Glomerular endothelial cell (primary cell): ENCODE measurements at places on chromosomes 2 and 18. TPM values are rescaled to one million over a fixed set of nuclear protein-coding genes. Genes with fewer than 3 reads are reported as not detected.

CDK5R2 gene
- not detected in 2 replicates for total RNA-seq

DNA sequence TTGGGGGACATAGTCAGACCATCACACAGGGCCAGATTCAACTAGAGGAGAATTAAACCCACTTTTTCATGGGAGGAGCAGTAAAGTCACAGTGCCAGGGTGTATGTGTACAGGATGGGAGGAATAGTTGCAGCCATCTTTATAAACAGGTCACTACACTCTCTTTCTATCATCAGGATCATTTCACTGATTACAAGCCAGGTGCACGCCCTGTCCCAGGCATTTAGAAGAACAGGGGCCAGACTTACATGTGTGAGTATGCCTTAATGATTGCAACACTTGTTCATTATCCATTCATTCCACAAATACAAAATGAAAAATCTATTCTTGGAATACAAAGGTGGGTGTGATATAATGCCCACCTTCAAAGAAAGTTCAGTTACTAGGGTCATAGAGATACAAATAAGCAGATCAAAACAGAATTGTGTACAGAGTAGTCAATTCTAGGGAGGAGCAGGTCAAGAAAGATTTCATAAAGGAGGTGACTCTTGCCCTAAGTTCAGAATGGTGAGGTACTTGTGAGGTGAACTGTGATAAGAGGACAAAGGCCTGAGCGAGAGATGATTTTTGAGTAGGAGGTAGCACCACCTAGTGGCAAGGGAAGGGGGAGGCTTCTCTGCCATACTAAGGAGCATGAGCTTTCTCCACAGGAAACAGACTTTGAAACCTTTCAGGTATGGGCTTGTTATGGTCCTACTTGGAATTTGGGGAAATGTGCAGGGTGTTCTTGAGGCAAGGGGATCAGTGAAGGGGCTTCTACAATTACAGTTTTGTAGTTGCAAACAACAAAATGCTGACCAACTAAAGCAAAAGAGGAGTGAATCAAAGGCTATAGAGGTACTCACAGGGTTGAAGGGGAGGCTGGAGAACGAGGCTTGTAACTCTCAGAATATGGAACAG lies 156.3 kb downstream of the SUCLG1 start:
- DNase-seq: peak; percentile 7

GRCh38 chr2:160039166-160039903 lies 23.1 kb downstream of the PLA2R1 start:
- DNase-seq: peak; percentile 85

- no peak for DNase-seq
Observed at GRCh38 chr2:26584191-26584590, 57.0 kb downstream of the CIB4 start.

HAUS1 gene
- total RNA-seq: 46.8 and 83.5 TPM in 2 replicates

CCDC74A gene
- total RNA-seq: 19.8 and 27.8 TPM in 2 replicates

- DNase-seq: no peak
Observed at GRCh38 chr2:196653843-196654242, 14.3 kb downstream of the CCDC150 start.

DTYMK gene
- 26.3 and 33.4 TPM in 2 replicates for total RNA-seq

WDR12 gene
- total RNA-seq: 15.2 and 22.9 TPM in 2 replicates

DNA sequence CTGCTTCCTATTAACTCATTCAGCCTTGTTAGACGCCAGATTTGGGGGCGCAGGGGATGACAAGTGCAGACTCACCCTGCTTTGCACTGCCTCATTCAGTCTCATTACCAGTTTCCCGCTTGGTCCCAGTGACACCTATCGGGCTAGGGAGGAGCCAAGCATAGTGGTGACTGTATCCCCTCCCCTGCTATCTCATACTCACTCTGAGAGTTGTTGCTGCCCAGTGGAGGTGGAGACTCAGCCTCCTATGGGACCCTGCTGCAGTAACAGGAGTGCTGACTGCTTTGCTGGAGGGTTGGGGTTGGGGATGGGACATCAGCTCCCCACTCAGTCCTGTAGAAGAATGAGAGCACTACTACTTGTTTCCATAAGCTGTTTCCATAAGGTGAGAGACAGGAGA lies 21.3 kb upstream of the PIK3C3 start:
- no peak for DNase-seq

DNA sequence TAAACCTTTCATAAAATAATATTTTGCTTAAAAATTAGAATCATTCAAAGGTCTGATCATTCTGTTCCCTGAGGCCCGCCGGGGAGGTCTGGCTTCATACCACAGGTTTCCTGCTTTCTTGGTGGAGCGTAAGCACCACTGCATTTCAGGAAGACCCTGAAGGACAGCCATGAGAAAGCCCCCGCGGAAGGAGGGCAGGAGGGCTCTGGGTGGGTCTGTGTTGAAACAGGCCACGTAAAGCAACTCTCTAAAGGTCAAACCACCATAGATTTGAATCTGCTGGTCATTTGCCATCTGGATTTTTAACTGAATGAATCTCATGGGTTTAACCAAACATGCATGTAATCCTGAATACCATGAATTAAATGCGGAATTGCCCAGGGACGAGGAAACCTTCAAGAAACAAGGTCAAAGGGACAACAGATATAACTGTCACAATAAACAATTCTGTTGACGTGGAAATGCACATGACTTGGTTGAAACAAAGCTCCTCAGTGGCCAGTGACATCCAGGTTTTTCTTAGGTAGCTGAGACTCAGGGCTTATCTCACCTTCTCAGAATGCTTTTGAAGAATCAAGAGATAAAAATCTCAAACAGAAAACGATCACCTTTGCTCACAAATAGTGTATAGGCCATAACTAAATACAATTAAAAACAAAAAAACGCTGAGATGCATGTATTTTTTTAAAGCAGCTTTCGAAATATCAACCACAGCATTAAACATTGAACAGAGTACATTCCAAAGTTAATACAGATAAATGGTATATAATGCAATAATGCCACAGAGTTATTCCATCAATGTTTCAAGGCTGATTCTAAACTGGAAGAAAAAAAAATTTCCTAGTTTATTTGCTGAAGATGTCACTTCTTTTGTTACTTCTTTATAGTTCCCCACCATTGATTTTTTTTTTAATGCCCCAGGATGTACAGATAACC lies 193.2 kb downstream of the BCL2 start:
- DNase-seq: no peak

DNA sequence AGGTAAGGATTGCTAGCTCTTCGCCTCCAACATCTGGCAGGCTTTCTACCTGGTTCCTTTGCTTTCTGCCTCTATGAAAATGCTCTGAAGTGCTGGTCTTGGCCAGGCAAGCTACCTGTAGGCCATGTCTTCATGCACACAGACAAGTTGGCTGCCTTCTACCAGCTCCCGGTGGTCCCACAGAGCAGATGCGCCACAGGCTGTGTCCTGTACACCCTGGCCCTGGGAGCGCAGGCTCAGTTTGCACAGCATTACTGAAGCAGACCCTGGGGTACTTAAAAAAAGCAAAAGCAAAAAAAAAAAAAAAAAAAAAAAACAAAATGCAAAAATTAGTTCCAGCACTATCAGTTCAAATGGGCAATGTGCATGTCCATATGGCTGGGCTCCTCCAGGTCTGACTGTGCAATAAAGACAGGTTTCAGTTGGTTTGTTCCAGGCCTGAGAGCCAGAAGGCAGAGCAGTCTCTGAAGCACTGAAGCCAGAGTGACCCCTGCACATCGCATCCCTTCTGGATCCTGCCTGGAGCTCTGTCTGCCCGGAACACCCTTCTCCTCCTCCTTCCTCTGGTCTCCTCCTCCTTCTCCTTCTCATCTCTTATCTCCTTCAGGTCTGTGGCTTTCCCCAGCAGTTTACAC lies 288.0 kb upstream of the REV1 start:
- DNase-seq: no peak

DNA sequence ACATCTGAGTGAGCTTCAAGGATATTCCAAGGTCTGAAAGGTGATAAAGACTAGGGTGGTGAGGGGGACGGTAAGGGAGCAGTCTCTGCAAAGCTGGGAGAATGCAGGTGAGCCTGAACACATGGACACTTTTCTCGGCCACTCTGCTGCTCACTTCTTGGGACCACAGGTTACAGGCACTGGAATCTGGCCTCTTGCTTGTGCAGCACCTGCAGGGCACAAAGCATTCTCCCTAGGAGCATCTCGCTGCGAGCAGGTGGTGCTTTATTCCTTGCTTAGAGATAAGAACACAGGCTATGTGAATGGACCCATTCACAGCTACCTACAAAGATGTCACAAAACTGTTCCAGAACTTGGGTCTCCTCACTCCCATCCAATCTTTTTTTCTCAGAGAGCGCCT lies 153.2 kb downstream of the DDX1 start:
- DNase-seq: no peak

DNA sequence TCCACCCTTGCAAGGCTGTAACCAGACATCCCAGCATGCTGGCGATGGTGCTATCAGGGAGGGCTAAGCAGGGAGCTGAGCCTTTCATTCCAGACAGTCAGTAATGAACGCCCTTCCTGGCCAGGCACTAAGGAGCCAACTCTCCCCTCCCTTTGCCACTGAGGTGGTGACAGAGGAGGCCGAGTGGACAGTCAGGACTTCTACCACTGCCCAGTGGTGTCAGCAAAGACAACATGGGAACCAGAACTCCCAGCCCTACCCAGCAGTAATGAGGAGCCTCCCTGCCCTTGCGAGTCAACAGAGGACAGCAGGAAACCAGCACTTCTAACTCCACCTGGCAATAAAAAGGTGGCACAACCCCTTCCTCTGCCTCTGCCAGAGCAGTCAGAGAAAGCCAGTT lies 68.6 kb downstream of the ZAP70 start:
- no peak for DNase-seq

GRCh38 chr2:25098056-25098455 lies 56.2 kb downstream of the EFR3B start:
- no peak for DNase-seq

- DNase-seq: no peak
Observed at GRCh38 chr2:65331336-65332025, 100.9 kb downstream of the SPRED2 start.

MDH1B gene
- 0.12 and 0.29 TPM in 2 replicates for total RNA-seq

ANKRD30B gene
- 0.70 TPM in 1 of 2 replicates, not detected in the other for total RNA-seq

MATN3 gene
- 1.9 and 3.6 TPM in 2 replicates for total RNA-seq

DNA sequence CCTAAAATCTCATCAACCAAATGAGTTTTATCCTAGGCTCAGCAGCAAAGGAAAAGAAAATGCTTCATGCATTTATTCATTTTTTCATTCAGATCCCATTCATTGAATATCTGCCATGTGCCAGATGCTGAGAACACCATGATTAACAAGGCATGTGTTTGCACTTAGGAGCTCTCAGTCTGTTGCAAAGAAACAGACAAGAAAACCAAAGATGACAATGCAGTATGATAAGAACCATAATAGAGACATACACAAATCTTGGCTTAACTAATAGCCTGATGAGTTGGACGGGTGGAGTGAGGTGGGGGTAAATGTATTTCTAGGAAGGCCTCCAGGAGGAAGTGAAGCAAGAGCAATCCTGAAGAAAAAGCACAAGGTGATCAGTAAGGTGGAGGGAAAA lies 177.8 kb upstream of the SCN7A start:
- DNase-seq: no peak

- no peak for DNase-seq
Observed at GRCh38 chr2:75047992-75048625, 89.7 kb downstream of the POLE4 start.

GRCh38 chr2:109679225-109679624 lies 65.1 kb downstream of the SOWAHC start:
- no peak for DNase-seq

- no peak for DNase-seq
Observed at GRCh38 chr2:1749489-1750119, 5.3 kb upstream of the PXDN start.

- no peak for DNase-seq
Observed at GRCh38 chr2:176251928-176252327, 17.3 kb upstream of the MTX2 start.
